HEK293T (cell line): ENCODE measurements at places on chromosomes 6 and 20.

DNA sequence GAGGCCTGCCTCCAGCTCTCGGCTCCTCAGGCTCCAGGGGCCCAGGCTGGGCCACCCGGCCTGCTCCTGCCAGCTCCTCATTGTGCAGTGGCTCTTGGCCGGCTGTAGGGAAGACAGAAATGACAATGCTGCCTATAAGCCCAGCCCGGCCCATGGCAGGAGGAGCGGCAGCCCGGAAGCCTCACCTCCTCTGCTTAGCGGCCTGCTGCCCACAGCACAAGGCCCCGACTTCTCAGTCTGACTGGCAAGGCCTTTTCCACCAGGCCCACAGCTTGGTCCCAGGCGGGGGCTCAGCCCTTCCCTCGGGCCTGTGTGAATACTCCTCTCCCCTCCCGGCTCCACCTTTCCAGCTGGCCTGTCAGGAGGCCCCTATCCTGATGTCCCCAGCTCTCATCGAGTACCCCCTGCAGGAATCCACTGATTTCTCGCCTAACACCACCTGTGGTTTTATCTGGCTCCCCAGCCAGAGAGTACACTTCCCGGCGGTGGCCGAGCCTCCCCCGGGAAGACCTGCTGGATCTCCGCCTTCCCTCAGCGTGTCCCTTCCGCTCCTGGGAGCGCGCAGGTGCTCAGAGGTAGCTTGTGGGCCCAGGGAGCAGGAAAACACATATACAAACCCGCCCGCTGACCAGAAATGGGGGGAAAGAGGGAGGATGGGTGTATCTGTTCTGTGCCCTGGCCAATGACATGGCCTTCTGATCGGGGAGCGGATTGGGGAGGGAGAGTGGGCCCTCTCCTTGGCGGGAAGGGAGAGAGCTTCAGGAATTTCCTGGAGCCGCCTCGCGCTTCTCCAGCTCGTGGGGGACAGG is 963 bp downstream of the DDRGK1 start:
- DNase-seq: peak; percentile 25

DNA sequence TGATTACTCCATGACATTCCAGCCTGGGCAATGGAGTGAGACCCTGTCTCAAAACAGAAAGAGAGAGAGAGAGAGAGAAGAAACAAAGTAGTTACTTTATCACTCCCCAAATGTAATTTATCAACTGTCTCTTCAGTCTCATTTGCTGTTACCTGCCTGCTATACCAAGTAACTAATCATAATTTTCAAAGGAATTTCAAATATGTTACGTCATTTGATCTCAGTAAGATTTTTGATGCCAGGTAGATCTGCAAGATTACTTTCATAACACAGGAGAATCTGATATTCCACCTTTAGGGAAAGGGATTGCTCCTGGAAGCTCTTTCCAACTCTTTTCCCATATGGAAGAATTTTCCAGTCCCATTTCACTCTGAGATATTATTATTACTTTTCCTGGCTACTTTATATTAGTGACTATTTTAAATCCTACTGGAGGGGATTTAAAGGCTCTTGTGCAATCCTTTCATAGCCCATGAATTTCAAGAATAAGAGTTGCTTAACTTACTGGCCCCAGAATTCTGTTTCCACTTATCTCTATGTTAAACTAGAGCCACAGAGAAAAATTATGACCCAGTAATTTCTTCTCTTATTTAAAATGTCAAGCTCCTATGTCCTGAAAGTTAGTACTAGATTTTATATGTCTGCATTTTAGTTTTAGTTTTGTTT is 390.2 kb upstream of the FLRT3 start:
- no peak for DNase-seq

DNA sequence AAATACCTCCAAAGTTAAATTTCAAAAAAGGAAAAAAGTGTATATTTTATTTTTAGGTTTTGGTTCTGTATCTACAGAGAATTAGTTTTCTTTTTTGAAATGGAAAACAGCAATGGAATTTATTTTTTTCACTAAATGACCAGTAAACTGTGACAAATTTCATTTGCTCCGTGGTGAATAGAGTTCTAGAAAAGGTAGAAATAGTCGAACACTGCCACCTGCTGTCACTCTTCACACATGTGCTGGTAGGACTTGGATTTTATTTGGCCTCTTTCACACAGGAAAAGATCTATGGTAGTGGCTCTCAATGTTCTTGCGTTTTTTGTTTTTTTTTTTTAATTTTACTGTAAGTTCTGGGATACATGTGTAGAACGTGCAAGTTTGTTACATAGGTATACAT is 312.5 kb downstream of the EYA4 start:
- DNase-seq: peak; percentile 64

- DNase-seq: no peak
Measured at GRCh38 chr20:36847009-36847709, 28.8 kb upstream of the TLDC2 start.

- DNase-seq: no peak
Measured at GRCh38 chr6:106730264-106730663, 100.9 kb downstream of the QRSL1 start.

DNA sequence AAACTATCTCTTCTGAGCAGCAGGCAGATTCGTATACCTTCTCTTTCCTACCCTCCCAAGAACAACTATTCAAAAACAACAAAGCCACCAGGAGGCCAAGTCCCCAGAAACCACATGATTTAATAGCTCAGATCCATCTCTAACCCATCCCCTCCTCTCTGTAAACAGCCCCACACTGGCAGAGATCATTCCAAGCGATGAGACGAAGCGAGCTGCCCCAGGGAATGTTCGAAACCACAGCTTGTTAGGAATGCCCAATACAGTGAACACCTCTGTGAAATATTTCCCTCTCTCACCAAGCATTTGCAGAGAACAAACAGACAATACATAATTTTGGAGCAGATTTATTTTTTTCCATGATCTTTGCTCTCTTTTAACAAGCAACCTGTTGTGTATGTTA is 231.8 kb downstream of the SOD2 start:
- no peak for DNase-seq

DNA sequence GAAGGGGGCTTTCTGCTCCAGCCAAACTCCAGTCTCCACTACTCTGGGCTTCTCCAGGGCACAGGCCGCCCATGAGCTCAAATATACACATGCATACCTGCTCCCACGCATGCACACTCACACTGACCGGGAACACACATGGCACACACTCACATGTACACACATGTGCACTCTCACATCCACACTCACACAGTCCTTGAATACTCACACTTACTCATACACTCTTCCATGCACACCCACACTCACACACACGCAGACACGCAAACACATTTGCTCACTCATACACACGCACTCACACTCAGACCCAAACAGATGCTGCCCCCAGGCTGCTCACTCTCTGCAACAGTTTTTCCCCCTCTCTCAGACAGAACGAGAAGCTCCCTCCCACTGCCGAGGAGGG is 7.0 kb downstream of the GDAP1L1 start:
- no peak for DNase-seq

DNA sequence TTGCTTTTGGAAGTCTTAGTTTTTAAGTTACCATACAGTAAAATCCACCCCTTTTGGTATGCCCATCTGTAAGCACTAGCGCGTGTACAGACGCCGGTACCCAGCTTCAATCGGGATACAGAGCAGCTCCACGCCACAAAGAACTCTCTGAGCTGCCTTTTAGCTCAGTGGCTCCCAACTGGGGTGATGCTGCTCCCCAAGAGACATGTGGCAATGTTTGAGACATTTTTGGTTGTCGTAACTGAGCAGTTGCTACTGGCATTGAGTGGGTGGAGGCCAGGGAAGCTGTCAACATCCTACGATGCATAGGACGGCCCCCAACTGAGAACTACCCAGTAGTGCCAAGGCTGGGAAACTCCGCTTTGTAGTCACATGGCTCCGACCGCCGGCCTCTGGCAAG is 73.3 kb downstream of the BMP7 start:
- DNase-seq: no peak

DNA sequence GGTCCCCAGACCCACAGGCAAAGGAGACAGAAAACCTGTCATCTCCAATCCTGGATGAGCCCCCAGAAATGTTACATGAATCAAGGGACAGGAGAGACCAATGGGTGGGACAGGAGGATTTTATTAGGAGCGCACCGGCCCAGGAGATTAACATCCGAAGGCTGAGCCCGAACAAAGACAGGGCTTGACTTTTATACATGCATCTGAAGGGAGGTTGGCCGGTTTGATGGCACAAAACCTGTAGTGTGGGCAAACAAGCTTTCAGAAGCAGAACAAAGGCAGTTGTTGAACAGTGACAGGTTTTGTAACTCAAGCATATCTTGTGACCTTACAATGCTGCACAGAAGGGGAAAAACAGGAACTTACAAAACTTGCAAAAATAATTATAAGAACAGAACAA is 83.9 kb upstream of the GPR6 start:
- no peak for DNase-seq

GRCh38 chr6:31795616-31796298 is at the start of gene VARS1:
Gene VARS1 (minus strand): TSS chr6:31795752. CDS start chr6:31795217, 535 bp downstream.
- DNase-seq: peak; percentile 96

DNA sequence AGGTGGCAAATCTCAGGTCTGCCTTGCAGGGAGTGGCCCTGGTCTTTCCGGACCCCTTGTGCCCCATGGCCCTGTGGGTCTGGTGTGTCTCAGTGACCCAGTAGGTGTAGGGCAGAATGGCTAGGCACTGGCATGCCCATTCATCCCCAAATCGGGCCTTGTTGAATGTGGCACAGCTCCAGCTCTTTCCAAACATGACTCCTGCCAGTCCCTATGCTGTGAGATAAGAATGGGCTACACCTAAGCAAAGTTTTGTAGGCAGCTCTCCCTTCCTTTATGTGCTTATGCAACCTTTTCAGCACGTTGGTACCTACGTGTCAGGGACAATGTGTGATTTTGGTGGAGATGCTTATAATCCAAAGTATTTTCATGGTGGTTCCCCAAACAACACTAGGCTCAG is 33.9 kb downstream of the FOXO3 start:
- no peak for DNase-seq

DNA sequence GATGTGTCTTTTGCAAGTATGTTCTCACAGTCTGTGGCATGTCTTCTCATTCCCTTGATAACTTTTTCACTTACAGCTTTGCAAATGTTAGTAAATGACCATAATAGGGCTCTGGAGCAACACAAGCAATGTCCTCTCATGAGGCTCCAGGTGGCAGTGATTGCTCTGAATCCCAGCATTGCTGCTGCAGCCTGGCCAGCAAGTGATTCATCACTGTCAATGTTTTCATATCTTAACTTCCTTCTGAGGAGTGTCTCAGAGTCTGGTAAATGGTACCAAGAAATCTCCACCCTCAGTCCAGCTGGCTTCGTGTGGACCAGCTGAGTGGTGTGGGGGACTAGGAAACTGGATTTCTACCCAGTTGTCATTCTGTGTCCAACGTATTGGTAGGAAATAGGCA is 139.6 kb downstream of the MYLK4 start:
- DNase-seq: no peak

DNA sequence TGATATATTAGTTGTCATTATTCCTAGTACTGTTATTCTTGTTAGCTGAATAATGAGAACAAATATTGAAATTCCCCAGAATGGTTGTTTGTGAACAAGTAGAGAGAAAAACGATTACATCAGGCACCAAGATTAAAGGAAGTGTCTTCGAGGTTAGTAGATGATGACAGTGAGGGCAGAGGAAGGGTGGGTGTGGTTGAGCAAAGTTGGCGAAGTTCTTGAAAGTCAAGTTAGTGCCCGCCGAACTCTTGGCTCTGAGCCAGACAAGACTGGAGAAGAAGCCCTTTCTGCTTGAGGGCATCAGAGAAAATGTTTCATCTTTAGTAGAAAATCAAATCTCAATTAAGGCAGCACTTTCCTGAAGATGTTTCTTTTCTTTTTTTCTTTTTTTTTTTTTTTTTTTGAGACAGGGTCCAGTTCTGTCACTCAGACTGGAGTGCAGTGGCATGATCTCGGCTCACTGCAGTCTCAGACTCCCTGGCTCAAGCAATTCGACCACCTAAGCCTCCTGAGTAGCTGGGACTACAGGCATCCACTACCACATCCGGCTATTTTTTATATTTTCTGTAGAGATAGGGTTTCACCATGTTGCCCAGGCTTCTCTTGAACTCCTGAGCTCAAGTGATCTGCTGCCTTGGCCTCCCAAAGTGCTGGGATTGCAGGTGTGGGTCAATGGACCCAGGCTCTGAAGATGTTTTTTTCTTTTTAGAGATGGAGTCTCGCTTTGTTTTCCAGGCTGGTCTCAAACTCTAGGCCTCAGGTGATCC is 77.1 kb downstream of the SGK1 start:
- no peak for DNase-seq

- DNase-seq: no peak
Measured at GRCh38 chr20:41428285-41428684, 61.7 kb upstream of the EMILIN3 start.

- DNase-seq: no peak
Measured at GRCh38 chr6:143059663-143060353, 881 bp upstream of the AIG1 start.

GRCh38 chr20:60352596-60352995 is 394.4 kb downstream of the CDH26 start:
- DNase-seq: no peak

- no peak for DNase-seq
Measured at GRCh38 chr6:138088326-138088762, 18.9 kb downstream of the PERP start.

DNA sequence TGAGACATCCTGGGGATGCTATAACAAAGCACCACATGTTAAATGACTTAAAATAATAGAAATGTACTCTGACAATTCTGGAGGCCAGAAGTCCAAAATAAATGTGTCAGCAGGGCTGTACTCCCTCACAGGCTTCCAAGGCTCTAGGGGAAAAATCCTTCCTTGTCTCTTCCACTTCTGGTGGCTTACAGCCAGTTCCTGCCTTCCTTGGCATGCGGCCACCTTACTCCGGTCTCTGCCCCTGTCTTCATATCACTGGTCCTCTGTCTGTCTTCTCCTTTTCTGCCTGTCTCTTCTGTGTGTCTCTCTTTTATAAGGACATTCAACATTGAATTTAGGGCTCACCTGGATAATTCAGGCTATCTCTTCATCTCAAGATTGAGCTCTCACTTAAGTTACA is 155.3 kb upstream of the SYNCRIP start:
- no peak for DNase-seq

GRCh38 chr20:57124366-57124765 is 142.1 kb downstream of the BMP7 start:
- DNase-seq: no peak

DNA sequence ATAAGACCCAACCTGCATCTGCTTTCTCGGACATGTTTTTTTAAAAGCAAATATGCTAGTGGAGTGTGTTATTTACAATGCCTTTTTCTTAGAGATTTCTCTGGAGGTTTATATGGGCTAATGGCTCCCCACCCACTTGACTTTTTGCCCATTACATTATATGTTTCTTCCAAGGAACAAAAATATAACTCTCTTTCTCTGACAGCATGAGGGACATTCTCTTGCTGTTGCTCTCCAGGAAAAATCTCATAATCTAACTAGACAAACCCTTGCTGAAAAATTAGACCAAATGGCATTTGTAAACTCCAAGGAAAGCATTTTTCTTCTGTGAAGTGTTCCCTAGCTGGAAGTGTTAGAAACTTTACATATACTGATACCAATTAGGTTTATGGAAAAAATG is 213.7 kb downstream of the PRL start:
- DNase-seq: no peak

DNA sequence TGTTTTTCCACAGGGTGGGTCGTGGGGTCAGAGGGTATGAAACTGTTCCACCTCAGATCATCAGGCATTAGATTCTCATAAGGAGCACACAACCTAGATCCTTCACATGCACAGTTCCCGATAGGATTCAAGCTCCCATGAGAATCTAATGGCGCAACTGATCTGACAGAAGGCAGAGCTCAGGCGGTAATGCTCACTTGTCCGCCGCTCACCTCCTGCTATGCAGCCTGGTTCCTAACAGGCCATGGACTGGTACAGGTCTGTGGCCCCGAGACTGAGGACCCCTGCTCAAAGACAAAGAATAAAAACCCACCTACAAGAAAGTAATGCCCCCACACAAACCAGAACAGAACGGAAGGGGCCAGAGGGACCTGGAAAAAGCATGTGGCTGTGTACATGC is 76.1 kb upstream of the SNX9 start:
- no peak for DNase-seq
